ENCODE measurements at places on chromosomes 6 and 20.

GRCh38 chr6:95819939-95820338 is 195.8 kb upstream of the FUT9 start:
- DNase-seq: no peak

- DNase-seq: no peak
Observed at GRCh38 chr6:72724545-72724944, 102.7 kb downstream of the KCNQ5 start.

DNA sequence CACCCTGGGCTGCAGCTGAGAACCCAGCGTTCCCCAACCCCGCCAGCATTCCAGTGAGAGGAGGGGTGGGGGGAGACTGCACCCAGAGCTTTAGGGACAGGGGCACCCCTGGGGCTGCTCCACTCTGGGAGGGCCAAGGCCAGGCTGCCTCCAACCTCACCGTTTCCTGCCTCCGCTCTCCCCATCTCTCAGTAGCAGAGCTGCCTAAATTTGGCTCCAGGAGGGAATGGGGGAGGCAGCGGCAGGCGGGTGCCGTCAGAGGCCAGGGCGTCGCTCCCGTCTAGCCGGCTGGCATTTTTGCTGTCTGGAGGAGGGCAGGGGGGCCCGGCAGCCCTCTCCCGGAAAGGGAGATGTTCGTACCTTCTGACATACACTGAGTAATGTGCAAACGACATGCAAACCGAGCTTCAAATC is 46.6 kb downstream of the NOL4L start:
- DNase-seq: no peak

- no peak for DNase-seq
Observed at GRCh38 chr20:6026051-6026450, 27.8 kb downstream of the LRRN4 start.

DNA sequence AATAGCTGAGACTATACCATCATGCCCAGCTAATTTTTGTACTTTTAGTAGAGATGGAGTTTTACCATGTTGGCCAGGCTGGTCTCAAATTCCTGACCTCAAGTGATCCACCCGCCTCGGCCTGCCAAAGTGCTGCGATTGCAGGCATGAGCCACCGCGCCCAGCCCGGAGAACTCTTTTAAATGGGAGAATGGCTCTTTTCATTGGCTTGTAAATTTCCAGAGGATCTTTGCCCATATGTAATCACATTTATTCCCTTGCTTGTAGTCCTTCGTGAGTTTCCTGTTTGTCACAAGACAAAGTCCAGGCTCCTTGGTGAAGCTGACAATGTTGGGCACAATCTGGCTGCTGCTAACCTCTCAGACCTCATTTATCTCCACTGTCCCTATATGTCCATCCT is 135.1 kb downstream of the CEP57L1 start:
- no peak for DNase-seq

- DNase-seq: no peak
Observed at GRCh38 chr6:95274686-95275235, 302.6 kb upstream of the MANEA start.

DNA sequence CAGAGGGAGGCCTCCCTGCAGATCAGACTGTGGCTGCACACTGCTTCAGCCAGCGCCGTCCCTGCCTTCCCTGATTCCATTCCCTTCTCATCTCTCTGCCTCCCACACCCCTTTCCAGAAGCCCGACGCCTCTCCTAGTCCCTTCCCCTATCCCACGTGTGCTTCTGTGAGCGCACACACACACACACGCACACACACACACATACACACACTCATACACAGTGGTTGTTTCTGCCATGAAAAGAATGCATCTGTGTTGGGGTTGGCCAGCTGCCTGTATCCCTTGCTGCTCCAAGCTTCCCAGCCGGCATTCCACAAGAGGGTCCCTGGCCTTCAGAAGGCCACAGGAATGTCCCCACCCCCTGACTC is 51.7 kb downstream of the MOCS1 start:
- DNase-seq: no peak
